ENCODE measurements at places on chromosomes 6 and 20.

- peak; percentile 3 for DNase-seq
Measured at GRCh38 chr6:38997128-38997761, 51.3 kb upstream of the GLP1R start.

DNA sequence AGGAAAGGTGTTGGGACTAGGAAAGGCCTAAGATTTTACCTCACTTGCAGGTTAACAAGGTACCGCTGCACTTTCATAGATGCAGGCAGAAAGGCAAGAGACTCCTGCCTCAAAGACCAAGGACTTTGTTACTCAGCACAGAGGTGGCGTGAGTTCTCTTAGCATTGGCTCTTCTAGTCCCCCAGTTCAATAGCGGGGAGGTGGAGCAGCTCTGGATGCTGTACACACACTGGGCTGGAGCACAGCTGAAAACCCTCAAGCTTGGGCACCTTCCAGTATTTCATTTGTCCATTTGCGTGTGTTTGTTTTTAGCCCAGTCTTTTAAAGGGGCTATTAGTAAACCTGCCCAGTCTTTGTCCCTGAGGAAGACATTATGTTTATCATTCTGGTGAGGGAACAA is 345.2 kb downstream of the FARS2 start:
- peak; percentile 49 for DNase-seq

DNA sequence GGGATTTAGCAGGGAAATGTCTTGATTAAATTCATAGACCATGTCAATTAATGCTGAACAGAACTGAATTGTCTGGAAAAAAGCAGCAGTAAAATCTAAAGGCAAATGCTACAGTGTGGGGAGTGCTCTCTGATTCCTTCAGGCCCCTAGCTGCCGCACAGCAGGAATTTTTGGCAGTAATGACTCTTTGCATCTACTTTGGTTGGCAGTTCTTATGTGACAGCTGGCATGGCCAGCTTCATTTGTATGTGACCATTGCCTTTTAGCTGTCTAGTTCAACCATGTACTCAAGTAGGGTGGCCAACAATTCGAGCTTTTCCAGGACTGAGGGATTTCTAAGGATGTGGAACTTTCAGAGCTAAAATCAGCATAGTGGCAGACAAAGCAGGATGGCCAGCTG is 499.1 kb upstream of the MAN1A1 start:
- no peak for DNase-seq

- DNase-seq = no peak
Measured at GRCh38 chr6:20715135-20715806, 181.0 kb downstream of the CDKAL1 start.

DNA sequence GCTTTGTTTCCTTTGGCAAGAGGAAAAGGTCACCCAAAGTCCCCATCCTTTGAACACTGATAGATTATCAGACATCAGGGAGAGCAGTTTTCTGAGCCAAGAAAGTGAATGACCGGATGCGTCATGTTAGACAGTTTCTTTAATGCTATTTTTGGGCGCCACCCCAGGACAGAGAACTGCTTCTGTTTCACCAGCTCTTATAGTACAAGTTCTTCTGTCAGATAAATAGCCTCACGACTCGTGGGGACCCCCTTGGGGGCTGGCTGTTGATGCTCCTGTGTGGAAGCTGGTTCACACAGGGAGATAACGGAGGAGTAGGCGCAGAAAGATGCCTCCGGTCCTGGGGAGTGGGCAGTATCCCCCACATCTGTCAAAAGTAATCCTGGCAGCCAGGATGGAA is 54.6 kb downstream of the NPEPL1 start:
- no peak for DNase-seq

GRCh38 chr6:170117111-170117972 is 173.5 kb downstream of the DLL1 start:
- DNase-seq = no peak

- no peak for DNase-seq
Measured at GRCh38 chr6:25175196-25175595, 104.0 kb upstream of the CARMIL1 start.

GRCh38 chr20:19750907-19751636 is 7.0 kb upstream of the RIN2 start:
- no peak for DNase-seq

- DNase-seq = no peak
Measured at GRCh38 chr20:24937579-24937978, 11.5 kb upstream of the CST7 start.

GRCh38 chr20:2305946-2306345 is 10.1 kb downstream of the TGM3 start:
- DNase-seq = peak; percentile 99

DNA sequence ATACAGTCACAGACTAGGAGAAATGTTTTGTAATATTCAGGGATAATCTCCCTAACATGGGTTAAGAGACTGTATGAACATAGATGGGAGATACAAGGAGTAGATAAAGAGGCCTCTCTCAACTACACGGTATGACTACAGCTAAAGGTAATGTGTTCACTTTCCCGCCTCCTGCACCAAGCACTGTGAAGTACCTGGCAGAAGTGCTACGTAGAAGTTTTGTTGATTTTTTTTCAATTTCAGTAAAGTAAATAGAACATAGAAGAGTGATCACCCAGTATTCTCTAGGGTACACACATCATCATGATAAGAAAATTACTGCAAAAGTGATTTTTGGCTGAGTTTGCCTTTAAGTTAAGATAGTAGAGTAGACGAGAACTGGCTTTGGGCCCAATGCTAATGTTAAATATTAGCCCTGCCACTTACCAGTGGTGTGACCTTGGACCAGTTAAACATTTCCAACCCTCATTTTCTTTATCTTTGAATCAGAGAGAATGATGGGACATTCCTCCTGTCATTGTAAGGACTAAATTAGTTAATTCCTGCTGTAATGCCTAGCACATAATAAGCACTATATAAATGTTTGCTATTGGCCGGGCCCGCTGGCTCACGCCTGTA is 183.6 kb downstream of the COL9A1 start:
- no peak for DNase-seq

- DNase-seq = no peak
Measured at GRCh38 chr6:143555071-143555492, 43.6 kb upstream of the FUCA2 start.

- DNase-seq = no peak
Measured at GRCh38 chr6:8065519-8065911, 1.3 kb upstream of the BLOC1S5 start.

DNA sequence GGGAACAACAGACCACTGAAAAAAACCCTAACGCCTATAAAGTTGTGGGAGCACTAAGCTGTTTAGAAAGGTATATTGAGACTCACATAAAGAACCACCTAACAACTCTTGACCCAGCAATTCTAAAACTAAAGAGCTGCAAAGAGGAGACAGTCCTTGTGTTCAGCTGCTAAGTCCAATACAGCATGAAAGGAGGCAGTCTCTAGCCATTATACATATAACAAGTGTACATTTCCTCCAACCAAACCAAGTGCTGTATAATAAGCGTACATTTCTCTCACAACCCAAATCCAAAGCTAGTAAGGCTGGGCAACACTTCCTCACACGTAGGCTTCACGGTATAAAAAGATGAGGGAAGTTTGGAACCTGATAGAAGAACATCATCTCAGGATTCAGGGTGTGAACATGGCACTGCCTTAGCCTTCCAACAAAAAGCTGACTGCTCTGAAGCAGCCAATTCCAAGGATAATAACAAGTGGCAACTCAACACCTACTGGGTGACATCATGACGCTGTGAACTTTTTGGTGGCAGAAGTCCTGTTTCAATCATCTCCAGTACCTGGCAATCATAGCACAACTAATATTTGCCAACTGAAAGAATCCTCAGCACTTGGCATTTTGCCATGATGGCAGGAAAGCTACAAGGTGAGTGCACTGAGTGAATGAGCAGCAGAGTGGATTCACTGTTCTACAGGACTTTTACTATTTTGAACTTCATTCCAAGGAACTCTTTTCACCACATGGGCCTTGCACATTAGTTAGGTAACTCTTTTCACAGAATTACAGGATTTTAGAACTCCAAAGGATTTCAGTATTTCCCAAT is 16.6 kb downstream of the TBC1D20 start:
- DNase-seq = no peak

GRCh38 chr6:154512201-154512600 is 1.7 kb upstream of the CNKSR3 start:
- DNase-seq = no peak

Measured in DMS153 (cell line).